ENCODE measurements at places on chromosomes 2 and 18.

- DNase-seq: peak; percentile 48
Measured at GRCh38 chr2:219352448-219353023, 20.0 kb upstream of the RESP18 start.

DNA sequence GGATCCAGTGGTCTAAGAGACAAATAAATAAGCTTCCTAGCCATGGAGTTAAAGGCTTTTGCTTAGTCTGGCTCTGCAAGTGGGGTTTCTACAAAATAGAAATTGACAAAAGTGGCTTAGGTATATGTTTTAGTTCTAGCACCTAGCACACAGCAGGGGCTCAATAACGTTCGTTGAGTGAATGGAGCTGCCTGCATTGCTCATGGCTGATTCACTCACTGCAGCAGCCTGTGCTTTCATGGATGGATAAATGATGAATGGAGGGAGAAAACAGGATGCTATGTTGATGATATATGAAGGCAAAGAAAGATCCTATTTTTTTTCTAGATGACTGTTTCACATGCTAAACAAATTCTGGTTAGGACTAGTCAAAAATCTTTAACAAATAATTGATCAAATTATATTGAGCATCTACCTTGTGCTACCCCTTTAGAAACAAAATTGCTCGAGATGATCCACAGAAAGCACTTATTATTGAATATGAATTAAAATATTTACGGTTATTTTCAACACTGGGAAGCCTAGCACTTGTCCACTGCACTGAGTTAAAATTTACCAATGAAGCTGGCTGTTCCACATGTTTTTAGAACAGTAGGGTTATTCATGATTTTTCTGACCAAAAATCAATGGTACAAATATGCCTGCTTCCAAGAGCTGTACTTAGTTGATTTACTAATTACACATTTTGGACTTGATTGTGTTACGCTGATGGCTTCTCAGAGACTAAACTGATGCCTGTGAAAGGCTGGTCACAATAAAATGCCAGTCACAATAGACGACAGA, 39.6 kb downstream of the HDHD2 start:
- DNase-seq: no peak

DNA sequence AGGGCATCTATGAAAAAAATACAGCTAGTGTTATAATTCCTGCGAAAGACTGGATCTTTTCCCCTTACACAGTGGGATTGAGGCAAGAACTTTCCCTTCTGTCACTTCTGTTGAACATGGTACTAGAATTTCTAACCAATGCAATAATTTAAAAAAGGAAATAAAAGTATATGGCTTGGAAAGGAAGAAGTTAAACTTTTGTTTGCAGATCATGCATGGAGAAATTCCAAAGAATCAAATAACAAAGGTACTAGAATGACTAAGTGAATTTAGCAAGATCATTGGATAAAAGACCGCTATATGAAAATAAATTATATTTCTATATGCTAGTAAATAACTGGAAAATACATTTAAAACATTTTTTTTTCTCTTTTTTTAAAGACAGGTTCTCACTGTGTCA, 31.0 kb upstream of the SH3BP4 start:
- no peak for DNase-seq

GRCh38 chr2:237154884-237155851, 69.5 kb downstream of the COPS8 start:
- DNase-seq: no peak

GRCh38 chr18:6370886-6371635, 43.6 kb downstream of the L3MBTL4 start:
- no peak for DNase-seq

GRCh38 chr2:28011322-28011737, 120.8 kb downstream of the BABAM2 start:
- DNase-seq: no peak

- no peak for DNase-seq
Measured at GRCh38 chr2:74033375-74033774, 48.7 kb downstream of the TET3 start.

DNA sequence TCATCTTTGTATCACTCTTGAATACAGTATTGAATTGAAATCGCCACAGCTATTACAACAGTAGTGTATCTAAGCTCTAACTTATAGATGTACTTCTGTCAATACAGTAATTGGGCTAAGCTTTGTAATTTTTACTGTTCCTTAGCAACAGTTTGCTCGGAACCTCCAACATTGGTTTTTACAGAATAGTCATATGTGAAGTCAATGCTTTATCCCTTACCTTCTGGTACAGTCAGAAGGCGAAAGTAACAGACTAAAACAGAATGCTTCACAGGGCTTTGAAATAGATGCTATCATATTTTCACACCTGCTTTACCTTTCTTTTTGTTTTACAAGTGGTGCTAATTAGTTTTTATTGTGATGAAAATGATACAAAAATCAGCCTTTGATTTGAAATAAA, 46.9 kb upstream of the CYP20A1 start:
- no peak for DNase-seq

GRCh38 chr2:173544641-173545363, 190.1 kb downstream of the CDCA7 start:
- DNase-seq: no peak

- DNase-seq: no peak
Measured at GRCh38 chr2:72916743-72917137, 579 bp upstream of the EMX1 start.

GRCh38 chr2:29223851-29224692, 108.9 kb downstream of the CLIP4 start:
- no peak for DNase-seq

- DNase-seq: no peak
Measured at GRCh38 chr2:227706859-227707258, 11.0 kb downstream of the SLC19A3 start.

GRCh38 chr18:63974991-63975390, 5.1 kb downstream of the SERPINB8 start:
- DNase-seq: no peak

GRCh38 chr2:201257381-201257955, 2.9 kb upstream of the CASP8 start:
- DNase-seq: no peak

DNA sequence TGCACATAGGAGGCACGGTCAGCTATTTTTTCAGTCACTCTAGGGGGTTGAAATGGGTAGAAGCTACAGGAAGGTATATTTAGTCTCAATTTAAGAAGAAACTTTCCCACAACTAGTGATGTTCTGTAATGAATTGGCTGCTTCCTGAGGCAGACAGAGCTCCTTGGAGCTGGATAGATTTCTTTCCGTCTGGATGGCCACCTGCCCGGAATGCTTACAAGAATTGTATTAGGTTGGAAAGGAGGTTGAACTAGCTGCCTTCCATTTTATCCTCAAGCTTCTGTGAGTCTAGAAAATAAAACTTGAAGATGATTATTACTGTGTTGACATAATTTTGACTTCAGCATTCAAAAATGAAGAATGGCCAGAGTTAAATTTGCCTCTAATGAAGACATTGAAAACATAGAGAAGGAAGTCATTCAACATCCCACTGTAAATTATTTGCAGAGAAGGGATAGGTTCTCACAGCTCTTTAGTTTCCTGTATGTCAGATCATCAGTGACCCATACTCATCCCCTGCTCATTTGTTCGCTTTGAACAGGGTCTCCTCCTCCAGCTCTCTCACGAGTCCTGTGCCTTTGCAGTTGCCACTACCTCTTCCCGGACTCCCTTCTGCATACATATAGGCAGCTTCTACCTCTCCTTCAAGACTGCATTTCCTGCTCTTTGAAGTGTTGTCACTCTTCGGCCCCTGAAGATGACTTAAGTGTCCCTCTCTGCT, 88.8 kb downstream of the CRIM1 start:
- DNase-seq: no peak

DNA sequence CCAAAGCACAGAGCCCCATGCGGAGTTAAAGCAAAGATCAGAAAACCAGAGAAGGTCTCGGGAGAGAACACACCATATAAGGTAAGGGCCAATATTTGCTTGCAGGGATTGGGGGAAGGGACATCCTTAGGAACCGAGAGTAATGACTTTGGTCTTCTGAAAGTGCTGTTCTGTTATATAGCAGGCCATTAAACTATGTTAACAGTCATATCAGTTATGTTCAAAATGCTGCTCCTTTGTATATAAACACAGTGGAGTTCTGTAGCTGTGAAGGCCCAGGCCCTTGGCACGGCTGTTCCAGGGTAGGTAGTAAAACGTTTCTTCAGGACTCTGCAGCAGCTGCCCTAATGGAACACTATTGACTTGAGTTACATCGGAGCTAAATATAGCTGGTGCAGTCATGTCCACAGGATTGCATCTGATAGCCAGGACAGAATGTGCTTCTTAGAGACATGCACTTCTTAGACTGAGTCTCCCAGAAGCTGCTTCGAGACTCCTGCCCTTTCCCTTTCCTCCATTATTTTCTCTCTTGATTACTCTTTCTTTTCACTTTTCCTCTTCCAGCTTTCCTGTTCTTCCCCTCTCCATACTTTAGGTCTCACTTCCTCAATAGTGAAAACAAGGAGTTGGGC, 122.4 kb downstream of the SETBP1 start:
- no peak for DNase-seq

DNA sequence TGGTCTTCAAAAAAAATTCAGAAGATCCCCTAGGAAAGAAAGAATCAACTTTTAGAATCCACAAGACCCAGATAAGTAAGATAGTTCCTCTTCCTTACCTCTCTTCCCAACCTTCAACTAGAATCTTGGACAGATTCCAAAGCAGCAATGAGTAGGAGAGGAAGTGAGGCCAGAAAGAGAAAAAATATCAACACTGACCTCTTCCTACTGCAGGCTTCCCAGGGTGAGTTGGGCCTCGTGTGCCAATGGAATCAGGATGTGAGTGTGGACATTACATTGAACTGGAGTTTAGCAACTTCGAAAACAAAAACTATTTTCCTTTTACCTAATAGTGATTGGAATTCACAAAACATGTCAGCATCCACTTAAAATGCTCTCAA, 102.5 kb upstream of the PIEZO2 start:
- DNase-seq: no peak

DNA sequence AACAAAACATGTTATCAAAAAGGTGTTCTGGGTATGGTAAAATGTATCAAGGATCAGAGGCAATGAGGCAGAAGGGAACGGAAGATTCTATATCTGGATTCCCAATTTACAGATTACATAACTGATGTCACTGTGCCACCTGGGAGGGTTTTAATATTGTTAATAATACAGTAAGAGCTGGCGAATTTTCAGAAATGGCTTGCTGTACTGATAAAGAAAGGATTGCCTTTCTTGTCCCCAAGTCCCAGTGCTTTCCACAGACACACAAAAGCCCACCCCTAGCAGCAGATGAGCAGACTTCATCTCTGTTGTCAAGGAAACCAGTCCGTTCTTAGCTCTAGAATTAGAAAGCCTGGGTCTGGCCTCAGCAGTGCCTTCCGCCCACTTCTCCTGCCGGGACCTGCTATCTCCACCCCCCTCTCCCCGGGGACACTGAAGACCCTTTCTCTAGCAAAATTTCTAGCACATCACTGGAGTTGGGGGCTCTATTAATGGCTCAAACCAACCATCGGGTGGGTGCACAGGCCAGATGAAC, 34.3 kb downstream of the ADD2 start:
- DNase-seq: no peak

- DNase-seq: no peak
Measured at GRCh38 chr2:44615950-44616518, 254.3 kb downstream of the CAMKMT start.

Measured in stimulated activated CD4-positive, alpha-beta T cell treated with anti-CD3 and anti-CD28 coated beads, Interleukin-1b, Interleukin-23, amount 100 ng/mL, for 1 hour (primary cell).